Esophagus mucosa (tissue), 1 donor: ENCODE measurements at places on chromosomes 2 and 18. TPM values are rescaled to one million over a fixed set of nuclear protein-coding genes. Genes with fewer than 3 reads are reported as not detected.

The TEX44 gene
- not detected for total RNA-seq

The RESP18 gene
- not detected for total RNA-seq

The GALR1 gene
- not detected for total RNA-seq

The ZBTB7C gene
- total RNA-seq = 28.8 TPM

The FOXD4L1 gene
- 0.16 TPM for total RNA-seq

- ATAC-seq = no peak
Observed at GRCh38 chr2:20171445-20171977, 53.4 kb downstream of the SDC1 start.

DNA sequence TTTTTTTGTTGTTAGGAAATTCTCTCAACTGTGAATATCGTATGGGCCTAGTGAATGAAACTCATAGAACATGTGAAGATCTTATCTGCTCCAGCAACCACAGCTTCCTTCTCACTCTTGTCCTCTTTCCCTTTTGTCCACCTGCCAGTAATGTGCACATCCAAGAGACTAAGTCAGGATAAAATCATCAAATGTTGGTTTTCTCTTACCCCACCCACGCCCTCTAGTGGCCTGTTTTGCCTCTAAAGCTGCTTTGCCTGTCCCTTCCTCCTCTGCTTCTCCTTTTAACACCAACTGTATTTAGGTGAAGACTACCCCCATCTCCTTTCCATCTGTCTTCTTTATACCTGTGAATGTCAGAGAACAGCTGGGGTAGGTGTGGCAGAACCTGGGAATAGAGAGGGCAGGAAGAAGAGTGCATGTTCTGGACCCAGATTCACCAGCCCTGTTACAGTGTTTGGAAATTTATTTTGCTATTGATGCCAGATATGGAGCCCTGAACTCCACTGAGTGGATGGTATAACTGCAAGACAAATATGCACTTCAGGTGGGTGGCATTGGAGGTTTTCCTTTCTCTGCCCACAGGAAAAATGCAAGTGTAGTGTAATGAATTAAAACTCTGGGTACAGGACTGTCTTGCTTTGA is 8.4 kb upstream of the MGAT5 start:
- ATAC-seq = peak; percentile 75

DNA sequence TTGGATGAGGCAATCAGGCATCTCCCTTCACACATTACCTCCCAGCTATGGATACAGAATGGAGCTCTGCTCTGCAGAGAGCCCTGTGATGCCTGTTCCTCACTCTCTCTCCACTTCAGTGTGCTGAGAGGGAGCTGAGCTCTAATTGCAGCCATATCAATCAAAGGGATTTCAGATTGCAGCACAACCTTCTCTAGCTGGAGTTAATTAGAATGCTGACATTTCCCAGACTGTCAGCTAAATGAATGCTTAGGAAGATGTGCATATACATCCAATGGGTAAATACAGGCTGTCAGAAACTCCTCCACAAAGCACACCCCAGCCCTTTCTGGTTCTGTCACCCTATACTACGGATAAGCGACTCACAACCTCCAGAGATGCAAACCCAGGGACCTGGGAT is 402.6 kb downstream of the EIPR1 start:
- no peak for ATAC-seq

GRCh38 chr2:201735486-201735885 is 37.0 kb upstream of the MPP4 start:
- no peak for ATAC-seq

DNA sequence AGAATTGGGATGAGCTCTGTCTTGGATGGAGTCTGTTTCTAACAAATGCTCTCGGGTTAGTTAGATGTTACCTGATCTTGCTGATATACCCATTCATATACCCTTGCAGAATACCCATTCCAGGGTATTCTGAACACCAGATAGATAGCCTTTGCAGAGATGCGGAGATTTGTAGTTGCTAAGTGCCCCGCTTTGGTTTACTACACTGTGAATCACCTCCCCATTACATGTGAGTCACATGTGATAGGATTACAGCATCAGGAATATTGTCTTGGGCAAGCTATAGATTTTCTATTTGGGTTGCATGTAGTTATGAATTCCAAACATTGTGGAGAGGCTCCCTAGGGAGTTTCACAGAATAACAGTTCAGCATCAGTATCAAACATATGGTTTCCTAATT is 3.8 kb downstream of the VSNL1 start:
- peak; percentile 43 for ATAC-seq

DNA sequence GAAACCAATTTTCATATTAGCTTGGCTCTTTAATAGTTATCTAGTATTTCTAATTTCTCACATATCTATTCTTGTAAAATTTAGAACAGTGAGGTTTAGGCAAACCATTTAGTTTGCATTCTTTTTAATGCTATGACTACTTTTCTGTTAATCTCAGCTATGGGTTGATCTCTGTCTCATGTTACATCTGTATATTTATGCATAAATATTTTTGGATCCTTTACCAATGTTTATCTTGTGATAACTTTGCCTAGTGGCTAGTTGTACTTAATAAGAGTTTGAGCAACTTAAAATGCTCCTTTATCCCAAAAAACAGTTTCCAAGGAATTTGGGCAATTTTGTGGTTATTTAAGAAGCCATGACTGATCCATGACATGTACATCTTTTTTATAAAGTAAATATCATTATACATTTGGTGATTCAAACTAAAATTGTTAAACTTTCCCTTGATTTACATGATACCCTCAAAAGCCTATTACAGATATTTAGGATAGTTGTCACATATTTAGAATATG is 86.3 kb downstream of the R3HDM1 start:
- no peak for ATAC-seq

GRCh38 chr2:241994556-241995213 is 125.2 kb downstream of the RTP5 start:
- no peak for ATAC-seq

DNA sequence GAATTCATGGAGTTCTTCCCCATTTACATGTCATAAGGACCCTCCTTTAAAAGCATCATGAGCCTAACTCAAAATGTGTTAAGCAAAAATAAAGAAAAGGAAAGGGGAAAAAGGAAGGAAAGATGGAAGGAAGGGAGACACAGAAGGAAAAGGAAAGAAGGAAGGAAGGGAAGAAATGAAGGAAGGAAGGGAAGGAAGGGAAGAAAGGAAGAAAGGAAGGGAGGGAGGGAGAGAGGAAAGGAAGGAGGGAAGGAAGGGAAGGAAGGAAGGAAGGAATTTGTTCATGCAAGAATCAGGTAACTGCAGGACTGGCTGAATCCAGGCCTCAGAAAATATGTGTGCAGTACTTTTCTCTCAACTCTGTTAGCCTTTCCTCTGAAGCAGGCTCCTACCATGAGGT is 32.0 kb downstream of the KIAA2012 start:
- ATAC-seq = no peak

DNA sequence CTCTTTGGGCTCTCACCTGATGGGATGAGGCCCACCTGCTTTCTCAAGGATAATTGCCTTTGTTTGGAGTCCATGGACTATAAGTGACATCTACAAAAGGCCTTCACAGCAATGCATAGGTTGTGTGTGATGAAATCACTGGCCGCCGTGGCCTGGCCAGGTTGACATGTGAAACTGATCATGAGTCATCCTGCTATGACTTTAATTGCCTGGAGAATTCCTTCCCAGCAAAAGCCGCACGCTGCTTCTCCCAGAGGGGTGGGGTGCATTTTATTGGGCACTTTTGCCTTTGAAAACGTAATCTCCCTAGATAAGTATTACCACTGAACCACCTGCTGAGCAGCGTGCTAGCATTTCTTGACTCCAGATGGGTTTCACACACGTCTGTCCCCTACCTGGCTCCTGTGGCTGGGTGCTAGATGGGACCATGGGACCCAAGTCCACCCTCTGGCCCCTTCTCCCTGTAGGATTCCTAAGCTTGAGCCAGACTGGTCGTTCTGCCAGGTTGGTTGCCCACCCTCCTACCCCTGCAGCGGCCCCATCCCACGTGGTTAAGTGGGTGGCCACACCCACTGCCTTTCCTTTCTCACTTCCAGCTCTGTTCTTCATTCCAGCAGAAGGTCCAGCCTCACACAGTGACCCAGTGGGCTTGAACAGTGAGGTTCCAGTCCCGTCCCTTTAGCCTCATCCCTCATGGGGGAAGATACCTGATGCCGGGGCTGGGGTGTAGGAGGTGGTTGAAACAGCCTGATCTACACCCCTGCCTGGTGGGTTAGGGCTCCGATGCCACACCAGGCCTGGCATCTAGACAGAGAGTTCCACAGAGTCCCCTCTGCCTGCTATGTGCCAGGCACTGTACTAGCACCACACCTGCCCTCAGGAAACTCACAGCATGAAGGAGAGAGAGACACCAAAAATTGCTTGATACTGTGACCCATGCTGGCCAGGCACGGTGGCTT is 89.6 kb downstream of the GBX2 start:
- peak; percentile 78 for ATAC-seq

- no peak for ATAC-seq
Observed at GRCh38 chr2:186183406-186183805, 302.7 kb upstream of the ZC3H15 start.

GRCh38 chr18:70683263-70683662 is 394.4 kb downstream of the SOCS6 start:
- ATAC-seq = no peak

DNA sequence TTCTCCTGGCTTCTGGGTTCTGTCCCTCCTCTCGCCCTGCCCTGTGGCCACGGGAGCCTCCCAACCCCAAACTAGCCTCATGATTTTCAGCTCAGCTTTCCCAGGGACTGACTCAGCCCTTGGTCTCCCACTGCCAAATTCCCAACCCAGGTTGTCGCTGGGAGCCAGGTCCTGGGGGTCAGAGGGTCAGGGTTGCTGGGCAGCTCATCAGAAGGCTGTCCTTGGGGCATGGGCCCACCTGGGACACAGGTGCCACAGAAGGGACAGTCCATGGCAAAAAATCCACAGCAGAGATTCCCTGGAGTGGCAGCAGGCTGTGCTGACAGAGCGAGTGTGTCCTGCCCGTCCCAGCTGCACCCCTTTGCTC is 180.4 kb downstream of the TWIST2 start:
- ATAC-seq = no peak

- ATAC-seq = no peak
Observed at GRCh38 chr2:43685357-43685756, 9.1 kb upstream of the C1GALT1C1L start.

- peak; percentile 83 for ATAC-seq
Observed at GRCh38 chr18:44180683-44181082, 500.0 kb upstream of the SETBP1 start.
